ENCODE measurements at places on chromosomes 5 and 9. TPM values are rescaled to one million over a fixed set of nuclear protein-coding genes. Genes with fewer than 3 reads are reported as not detected.

GRCh38 chr9:111895996-111896941 is at the start of gene UGCG:
UGCG (plus strand) TSS chr9:111896814; CDS start chr9:111897216, 402 bp downstream.
- peak; percentile 85 for DNase-seq

DNA sequence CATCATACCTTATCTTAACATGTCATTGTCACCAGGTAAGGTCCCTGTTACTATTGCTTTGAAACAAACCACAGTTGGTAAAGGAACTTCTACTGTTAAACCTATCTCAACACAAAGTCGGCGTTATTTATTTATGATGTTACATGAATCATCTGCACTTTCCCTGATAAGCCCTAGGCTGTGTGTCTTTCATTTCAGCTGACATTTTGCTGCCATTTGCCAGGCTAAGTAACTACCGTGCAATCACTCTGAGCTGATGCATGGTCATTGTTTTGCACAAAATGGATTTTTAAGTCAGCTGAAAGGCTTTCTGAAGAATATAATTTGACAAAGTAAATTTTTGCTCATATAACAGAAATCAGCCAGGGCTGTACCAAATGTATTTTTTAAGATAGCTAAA is 546.5 kb downstream of the ZNF608 start:
- no peak for DNase-seq

DNA sequence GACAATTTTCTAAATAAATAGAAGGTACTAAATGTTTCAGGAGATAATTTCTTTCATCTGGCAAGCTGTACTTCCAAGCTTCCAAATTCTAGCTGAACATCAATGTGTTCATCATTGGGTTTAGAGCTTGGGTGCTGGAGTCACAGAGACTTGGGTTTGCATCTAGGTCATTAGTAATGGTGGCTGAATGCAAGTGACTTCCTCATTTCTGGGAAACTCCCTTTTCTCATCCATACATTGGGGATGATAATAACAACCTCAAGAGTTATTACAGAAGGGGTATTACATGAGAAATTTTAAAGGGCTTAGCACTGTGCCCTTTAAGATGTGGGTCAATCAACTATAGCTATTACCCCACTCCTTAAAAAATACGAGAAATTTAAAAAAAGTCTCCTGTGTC is 41.1 kb upstream of the KLF4 start:
- no peak for DNase-seq

DNA sequence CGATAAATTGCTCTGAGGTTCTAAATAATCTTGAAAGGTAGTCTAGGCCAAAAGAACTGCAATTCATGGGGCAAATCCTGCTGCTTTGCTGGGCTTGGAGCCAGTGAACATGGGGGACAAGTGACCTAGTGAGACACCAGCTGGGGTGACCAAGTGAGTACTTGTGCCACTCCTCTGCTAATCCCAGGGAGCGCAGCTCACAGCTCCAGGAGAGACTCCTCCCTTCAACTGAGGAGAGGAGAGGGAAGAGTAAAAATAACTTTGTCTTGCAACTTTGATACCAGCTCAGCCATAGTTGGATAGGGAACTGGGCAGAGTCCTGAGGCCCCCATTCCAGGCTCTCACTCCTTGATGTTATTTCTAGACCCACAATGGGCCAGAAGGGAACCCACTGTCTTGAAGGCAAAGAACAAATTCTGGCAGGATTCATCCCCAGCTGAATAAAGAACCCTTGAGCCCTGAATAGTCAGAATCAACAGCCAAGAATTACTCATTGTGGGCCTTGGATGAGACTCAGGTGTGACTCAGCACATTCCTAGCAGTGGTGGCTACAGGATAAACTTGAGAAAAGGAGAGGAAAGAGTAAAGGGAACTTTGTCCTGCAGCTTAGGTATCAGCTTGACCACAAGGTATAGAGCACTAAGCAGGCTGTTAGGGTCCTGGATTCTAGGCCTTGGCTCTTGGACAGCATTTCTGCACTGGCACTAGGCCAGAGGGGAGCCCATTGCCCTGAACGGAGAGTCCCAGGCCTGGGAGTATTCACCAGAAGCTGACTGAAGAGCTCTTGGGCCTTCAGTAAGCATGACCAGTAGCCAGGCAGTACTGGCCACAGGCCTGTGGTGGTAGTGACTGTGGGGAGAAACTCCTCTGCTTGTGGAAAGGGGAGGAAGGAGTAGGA is 288.3 kb upstream of the CDH18 start:
- no peak for DNase-seq

DNA sequence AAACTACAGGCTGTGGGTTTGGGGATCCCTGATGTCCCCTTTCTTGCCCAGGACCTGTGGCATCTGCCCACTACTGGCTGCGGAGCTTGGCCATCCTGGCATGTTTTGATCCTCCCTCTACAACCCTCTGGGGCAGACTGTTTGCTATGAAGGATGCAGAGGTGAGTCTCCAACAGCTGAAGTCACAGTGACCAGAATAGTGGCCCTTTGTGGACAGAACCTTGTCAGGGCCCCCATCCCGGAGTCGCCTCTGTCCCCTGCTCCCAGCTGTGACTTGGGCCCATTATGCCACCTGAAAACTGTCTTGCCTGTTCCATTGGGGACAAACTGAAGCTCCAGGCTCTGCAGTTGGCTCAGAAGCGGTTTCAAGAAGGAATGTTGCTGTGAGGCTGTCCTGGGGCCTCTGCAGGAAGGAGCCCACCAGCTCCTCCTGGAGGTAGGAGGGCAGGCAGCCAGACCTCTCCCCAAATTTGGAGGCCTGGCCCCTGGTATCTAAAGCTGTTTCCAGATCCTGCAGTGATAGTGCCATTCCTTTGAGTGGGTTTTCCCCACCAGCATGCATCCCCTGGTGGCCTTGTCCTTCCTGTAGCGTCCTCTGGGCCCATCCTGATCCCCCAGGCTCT is 93.3 kb downstream of the BARX1 start:
- DNase-seq = no peak

DNA sequence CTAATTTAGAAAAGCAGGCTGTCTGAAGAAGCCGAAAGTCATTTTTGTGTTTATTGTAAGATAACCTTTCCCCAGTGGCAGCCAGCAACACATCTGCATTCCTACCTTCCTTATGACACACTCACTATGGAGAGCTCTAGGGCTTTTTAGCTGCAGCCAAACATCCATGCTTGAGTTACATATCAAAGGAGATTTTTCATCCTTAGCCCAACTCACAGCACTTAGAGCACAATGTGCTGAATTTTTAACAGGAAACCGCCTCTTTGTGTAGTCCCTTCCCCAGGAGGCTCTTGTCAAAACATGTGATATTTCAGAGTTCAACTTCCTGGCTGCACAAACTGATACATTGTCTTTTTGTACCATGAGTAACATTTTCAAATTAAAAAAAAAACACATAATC is 379.2 kb downstream of the CTNND2 start:
- no peak for DNase-seq

DNA sequence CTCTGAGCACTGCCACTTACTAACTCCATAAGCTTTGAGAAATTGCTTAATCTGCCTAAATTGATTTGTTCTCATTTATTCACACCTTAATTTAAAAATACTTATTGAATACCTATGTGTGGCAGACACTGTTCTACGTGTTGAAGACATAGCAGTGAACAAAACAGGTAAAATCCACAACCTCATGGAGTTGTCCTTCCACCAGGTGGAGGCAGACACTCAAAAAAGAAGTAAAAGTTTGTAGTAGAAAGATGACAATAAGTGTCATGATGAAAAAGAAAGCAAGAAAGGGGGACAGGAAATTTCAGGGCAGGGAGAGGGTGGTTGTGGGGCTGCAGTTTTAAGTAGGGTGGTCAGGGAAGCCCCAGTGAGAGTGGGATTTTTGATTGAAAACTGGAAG is 94.9 kb downstream of the SREK1 start:
- no peak for DNase-seq

DNA sequence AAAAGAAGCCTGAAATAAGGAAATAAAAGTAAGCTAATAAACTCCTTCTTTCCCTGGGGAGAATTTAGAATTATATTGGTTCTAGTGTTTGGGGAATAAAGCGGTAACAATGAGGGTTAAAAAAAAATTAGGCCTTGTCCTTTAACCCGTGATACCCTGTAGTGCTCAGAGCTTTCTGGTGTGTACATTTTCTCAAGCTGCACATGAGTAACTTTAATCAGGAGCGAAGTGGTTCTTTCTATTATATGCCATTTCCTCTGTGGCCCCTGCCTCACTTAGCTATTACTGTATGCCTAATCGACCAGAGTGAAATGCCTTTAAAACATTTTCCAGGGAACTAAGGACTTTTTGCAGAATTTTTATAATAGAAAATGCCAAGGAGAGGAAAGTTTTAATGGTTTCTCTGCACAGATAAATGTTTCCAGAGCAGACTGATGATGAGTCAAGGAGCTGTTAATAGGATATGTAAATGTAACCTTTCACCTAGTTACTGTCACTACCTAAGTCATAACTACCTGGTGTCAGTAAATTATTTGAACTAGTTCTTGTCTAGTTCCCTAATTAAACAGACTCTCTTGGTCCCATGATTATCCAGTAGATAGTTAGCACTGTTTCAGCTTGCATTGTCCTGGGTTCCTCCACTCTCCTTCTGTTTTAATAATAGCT is 7.6 kb downstream of the PAM start:
- DNase-seq = no peak

- DNase-seq = no peak
These were observed 56.4 kb downstream of the NTNG2 start for GRCh38 chr9:132218208-132218607.

- no peak for DNase-seq
These were observed 655.7 kb downstream of the BNC2 start for GRCh38 chr9:16214677-16215352.

- DNase-seq = no peak
These were observed 9.6 kb downstream of the NEK6 start for GRCh38 chr9:124267271-124267807.

DNA sequence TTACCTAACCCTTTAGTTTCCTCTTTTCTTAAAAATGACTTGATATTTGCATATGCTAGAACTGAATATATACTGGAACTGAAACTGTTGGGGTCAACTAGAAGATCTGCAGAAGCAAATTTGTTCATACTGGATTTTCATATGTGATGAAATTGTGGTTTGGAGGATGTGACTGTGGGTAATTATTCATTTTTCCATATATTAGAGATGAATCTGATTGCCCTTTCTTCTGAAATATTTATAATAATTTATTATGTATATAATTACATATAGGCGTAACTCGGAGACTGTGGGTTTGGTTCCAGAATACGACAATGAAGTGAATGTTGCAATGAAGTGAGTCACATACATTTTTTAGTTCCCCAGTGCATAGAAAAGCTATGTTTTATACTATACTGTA is 149.1 kb downstream of the ATP10B start:
- DNase-seq = no peak

DNA sequence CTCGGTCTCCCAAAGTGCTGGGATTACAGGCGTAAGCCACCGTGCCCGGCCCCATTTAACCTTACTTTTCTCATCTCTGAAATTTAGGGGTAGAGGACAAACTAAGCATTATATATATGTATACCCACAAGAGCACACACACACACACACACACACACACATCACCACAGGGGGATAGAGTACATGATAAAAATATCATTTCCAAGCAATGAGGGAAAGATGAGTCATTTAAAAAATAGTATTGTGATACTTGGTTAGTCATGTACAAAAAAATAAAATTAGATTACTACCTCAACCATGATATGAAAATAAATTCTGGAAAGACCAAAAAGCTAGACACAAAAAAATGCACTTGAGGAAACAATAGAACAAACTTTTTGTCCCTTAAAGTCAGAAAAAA is 67.2 kb downstream of the CDH18 start:
- DNase-seq = no peak

GRCh38 chr9:18549772-18550171 is 75.8 kb downstream of the ADAMTSL1 start:
- DNase-seq = no peak

DNA sequence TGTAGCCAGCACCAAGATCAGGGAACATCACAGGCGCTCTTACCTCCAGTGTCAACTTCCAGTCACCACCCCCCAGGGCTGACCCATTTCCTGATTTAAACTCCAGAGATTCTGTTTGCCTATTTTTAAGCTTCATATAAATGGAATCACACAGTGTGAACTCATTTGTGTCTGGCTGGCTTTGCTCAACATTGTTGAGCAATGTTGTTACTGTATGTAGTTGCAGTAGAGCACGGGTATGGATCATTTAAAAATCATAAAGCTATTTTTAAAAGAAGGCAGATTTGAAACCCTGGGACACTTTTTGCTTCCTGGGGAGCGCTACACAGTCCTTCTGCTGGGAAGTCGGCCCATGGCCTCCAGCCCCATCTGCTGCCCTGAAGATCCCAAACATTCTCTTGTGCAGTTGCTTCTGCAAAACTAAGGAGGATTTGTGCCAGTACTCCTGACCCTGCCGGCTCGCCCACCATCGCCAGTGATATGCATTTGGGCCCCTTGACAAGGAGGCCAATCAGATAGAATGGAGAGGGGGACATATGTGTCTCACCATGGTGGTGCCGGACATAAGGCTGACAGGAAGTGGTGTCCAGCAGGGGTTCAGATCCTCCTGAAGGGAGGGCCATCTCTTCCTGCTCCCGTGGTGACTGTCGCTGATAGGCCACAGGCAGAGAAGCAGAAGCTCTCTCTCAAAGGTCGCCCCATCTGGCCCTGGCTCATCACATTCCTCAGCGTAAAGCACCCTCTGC is 13.3 kb downstream of the DCANP1 start:
- DNase-seq = peak; percentile 4

DNA sequence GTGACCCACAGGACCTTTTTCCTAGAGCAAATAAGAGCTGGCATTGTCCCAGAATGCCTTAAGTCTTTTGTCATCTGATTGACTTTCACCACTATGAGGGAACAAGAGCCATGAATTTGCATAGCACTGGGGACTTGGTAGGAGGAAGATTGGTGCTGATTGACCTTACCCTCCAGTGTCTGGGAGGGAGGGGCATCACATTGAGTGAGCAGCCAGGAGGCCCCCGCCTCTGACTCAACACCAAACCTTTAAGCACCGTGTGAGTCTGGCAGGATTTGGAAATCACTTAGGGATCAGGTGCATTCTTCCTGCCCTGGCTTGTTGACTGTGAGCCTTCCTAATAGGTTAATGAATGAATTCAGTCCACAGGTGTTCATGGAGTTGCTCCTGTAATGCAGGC is 40.7 kb downstream of the WNK2 start:
- DNase-seq = no peak

- no peak for DNase-seq
These were observed 45.3 kb upstream of the SIL1 start for GRCh38 chr5:139243425-139243970.

DNA sequence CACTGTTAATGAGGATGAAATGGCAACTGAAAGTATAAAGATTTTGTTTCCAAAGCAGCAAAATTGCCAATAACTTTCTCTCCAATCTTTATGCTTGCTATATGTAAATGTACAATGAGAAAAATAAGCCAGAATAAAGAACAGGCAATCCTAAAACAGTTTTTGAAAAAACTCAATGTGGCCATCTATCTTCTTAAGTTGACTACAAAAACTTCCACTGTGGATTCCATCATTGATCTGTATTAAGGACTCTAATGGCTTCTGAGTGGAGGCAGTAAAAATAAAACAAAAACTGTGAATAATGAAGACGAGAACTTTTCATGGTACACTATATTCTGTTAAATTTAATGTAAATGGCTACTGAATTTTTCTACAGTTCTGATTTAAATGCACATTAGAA is 382.9 kb downstream of the TMEM232 start:
- DNase-seq = no peak

GRCh38 chr5:149442563-149443182 is 63.6 kb upstream of the IL17B start:
- DNase-seq = peak; percentile 52

The SLC35D2 gene
- total RNA-seq = 7.0 TPM

The NDFIP1 gene
- total RNA-seq = 118 TPM

The TMOD1 gene
- total RNA-seq = 0.97 TPM

The S100Z gene
- 0.99 TPM for total RNA-seq

The PSD2 gene
- not detected for total RNA-seq

The ARL14EPL gene
- total RNA-seq = not detected

The PCDHGA11 gene
- total RNA-seq = 0.39 TPM

The PCDHGA2 gene
- total RNA-seq = 0.11 TPM
